ENCODE measurements at places on chromosomes 2 and 18.

GRCh38 chr18:79805926-79806487 lies 8.3 kb downstream of the KCNG2 start:
- DNase-seq = no peak

DNA sequence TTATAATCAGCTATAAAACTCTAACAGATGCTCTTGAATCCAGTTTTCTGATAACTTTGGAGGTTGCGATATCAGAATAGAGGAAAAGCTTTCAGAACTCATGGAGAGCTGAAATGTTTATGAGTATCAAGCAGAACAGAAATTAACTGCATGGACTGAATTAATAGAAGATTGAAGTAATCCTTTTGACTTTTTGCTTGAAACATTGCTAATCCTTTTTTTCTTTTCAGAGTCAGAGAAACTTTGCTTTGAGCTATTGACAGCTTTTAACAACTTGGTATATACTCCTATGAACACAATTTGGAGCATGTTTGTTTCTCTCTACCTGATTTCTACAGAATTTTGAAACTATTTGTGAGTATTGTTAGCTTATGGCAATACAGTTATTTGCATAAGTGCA lies 1254.8 kb downstream of the LRP1B start:
- no peak for DNase-seq

DNA sequence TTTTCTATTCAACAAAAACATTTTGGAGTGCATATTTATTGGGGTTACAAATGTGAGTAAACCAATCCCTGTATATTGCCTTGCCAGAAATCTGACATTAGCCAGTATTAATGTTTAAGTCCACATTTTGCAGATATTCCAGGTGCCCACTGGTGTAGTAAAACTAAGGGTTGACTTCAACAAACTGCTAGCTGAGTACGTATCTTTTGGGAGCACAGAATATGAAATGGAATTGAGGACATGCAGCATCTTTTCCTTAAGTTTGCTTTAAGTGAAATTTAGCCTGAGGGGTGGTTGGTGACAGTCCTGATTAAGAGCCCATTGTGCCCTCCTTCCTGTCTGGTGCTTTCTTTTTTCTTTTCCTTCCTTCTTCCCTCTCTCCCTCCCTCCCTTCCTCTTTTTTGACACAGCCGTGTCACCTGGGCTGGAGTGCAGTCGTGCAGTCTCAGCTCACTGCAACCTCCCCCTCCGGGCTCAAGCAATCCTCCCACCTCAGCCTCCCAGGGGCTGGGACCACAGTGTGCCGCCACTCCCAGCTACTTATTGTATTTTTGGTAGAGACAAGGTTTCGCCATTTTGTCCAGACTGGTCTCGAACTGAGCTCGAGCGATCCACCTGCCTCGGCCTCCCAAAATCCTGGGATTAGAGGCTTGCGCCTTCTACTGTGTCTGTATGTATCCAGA lies 1.6 kb downstream of the NUP35 start:
- no peak for DNase-seq

GRCh38 chr2:181698223-181698622 lies 17.9 kb upstream of the NEUROD1 start:
- no peak for DNase-seq

- DNase-seq = no peak
Observed at GRCh38 chr18:31566576-31567306, 24.9 kb upstream of the TTR start.

- DNase-seq = no peak
Observed at GRCh38 chr18:45019469-45019868, 338.8 kb downstream of the SETBP1 start.

- no peak for DNase-seq
Observed at GRCh38 chr18:68376926-68377325, 338.0 kb downstream of the TMX3 start.

- no peak for DNase-seq
Observed at GRCh38 chr2:112811841-112812306, 24.7 kb downstream of the IL1B start.

GRCh38 chr2:74585406-74586185 lies 31.1 kb downstream of the DOK1 start:
- no peak for DNase-seq

GRCh38 chr2:67626656-67627055 lies 229.5 kb downstream of the ETAA1 start:
- no peak for DNase-seq

DNA sequence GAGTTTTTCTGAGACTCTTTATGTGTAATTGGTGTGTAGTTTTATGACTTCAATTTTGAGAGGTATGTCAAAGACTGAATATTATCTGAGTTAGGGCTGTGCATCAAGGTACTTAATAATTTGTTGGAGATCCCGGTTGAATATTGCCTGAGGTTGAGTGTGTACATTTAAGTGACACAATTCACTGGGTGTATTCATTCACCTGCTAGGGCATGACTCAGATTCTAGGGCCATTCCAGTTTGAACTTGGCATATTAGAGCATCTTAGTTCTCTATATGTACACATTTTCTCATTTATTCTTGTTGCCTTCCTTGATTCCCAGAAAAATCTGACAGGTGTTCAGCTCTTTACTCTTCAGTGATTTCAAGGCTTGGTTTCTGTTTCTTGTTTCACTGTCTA lies 12.5 kb downstream of the MAP4K4 start:
- DNase-seq = no peak

GRCh38 chr18:23867006-23867405 lies 147.5 kb upstream of the TTC39C start:
- no peak for DNase-seq

DNA sequence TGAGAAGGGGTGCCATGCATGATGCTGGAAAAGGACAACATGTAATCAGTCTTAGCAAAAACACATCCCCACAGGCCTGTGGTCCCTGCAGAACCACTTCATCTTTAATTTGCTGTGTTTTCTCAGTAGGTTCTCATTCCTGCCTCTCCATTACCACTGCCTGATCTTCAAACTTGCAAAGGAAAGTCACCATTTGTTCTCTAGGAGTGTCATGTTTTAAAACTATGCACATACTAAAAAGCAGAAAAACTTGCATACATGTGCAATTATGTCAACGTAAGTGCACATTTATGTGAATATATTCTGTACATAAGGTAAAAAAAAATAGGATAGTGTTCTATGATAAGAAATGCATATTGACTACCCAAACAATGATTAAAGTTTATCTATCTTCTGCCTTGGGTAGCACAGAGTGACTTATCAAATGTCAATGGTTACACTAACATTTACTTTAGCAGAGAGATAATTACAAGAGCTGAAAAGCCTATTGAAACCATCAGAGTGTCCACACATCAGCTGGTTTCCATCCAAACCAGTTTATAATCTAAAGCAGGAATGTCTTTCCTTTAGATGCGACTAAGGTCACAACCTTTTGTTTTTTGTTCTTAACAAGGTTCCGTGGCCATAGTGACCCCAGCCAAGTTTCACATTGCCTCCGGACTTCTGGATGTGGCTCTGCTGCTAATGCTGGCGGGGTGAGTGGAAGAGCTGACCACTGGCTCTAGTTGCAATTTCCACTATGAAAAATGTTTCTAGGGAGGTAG lies 58.7 kb upstream of the RMDN2 start:
- no peak for DNase-seq

- no peak for DNase-seq
Observed at GRCh38 chr2:78293768-78294167, 731.7 kb upstream of the REG3G start.

GRCh38 chr2:147424766-147425165 lies 420.1 kb upstream of the ACVR2A start:
- no peak for DNase-seq

DNA sequence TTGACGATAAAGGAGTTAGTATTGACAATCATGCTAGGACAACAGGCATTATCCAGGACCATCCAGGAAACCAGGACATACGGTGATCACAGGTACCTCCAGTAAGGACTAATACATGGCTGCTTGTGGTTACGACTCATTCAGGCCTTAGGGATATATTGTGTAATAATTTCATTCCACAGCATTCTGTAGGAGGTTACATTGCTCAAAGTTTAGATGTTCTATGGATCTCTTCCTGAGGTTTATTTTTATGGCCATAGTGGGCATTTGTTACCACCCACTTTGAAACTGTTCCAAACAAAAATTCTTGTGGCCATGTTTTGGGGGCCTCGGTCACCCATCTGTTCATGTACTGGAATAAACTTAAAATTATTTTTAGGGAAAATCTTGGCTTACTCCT lies 431.6 kb downstream of the METTL4 start:
- no peak for DNase-seq

DNA sequence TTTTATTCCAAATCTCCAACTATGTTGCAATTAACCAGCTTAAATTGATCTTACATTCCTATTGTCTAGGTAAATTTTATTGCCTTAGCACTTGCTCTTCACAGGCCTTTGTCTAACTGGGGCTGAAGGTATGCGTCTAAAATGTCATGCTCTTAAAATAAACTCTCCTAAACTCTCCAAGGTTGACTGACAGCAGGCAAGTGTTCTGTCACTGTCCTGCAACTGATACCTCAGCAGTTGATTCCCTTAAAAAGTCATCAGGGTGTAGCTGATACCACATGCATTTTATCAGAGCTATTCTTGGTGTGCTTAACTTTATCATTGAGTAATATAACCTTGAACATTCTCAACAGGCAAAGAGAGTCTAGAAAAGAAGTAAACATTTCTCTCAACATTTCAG lies 680 bp downstream of the TTN start:
- no peak for DNase-seq

GRCh38 chr2:233528182-233528581 lies 38.4 kb downstream of the USP40 start:
- DNase-seq = no peak

GRCh38 chr18:6132751-6133368 lies 237.5 kb upstream of the TMEM200C start:
- DNase-seq = no peak

DNA sequence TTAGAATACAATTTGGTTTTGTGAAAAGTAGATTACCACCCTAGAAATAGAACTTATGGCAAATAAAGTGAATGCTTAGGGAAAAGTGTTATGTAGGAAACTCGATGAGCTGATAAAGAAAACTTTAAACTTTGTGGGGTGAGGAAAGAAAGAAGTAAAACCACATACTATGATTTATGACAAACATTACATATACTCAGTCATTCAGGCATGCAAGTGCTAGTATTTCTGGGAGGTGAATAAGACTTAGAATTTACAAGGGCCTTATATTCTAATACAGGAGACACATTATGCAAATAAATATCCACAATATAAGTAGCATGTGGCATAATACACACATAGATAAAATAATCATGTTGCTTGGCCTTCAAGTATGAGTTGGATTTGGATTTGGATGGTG lies 618.1 kb downstream of the XIRP2 start:
- no peak for DNase-seq

- no peak for DNase-seq
Observed at GRCh38 chr2:142300517-142300916, 169.7 kb upstream of the LRP1B start.

DNA sequence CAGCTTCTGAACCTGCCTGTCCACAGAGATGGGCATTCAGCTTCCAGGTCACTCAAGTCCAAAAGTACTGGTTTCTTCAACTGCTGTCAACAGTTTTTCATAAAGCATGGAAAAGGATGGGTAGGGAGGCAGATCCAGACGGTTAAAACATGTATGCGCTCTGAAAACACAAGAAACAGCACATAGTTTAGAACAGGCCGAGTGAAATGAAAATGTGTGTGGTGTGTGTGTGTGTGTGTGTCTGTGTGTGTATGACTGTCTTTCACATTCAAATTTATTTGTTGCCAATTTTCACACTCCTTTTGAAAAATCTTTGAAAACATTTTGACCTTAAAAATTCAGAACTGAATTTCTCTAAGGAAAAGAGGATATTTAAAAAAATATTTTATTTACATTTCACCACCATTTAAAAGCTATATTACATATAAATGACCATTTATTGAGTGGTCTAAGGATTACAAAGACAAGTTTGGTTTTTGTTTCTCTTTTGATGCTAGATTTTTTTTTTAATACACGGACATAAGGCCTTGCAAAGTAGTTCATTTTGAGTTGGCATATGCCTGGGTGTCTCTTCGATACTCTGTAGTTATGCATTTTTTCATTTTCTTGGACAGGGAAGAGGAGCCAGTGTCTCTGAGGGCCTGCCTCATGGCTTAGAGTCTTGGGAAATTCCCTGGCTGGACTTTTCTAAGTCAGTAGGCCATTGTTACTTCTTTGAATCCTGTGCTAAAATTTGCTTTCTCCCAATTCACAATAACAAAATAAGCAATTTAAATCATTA lies 30.0 kb upstream of the STK17B start:
- no peak for DNase-seq

- no peak for DNase-seq
Observed at GRCh38 chr2:167287212-167287611, 398.9 kb downstream of the XIRP2 start.

- DNase-seq = no peak
Observed at GRCh38 chr2:37295469-37296073, 29.1 kb downstream of the PRKD3 start.

- DNase-seq = no peak
Observed at GRCh38 chr2:144249035-144249637, 270.8 kb downstream of the ZEB2 start.

- no peak for DNase-seq
Observed at GRCh38 chr18:37407571-37407970, 158.0 kb downstream of the CELF4 start.

DNA sequence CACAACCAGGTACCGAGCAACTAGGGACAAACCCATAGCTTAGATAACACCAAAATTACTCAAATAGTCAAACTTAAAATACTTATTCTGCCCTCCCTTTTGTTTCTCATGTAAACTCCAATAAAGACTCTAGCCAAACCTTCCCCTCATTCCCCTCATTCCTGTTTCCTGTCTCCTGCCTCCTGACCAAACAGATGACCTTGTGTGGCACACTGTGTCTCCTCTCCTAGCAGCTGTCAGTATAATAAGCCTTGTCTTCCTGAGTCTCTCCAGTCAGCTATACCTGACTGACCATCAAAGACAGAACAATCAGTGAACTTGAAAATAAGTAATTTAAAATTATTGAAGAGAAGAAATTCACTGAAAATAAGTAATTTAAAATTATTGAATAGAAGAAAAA lies 14.3 kb downstream of the SULT1C4 start:
- no peak for DNase-seq

DNA sequence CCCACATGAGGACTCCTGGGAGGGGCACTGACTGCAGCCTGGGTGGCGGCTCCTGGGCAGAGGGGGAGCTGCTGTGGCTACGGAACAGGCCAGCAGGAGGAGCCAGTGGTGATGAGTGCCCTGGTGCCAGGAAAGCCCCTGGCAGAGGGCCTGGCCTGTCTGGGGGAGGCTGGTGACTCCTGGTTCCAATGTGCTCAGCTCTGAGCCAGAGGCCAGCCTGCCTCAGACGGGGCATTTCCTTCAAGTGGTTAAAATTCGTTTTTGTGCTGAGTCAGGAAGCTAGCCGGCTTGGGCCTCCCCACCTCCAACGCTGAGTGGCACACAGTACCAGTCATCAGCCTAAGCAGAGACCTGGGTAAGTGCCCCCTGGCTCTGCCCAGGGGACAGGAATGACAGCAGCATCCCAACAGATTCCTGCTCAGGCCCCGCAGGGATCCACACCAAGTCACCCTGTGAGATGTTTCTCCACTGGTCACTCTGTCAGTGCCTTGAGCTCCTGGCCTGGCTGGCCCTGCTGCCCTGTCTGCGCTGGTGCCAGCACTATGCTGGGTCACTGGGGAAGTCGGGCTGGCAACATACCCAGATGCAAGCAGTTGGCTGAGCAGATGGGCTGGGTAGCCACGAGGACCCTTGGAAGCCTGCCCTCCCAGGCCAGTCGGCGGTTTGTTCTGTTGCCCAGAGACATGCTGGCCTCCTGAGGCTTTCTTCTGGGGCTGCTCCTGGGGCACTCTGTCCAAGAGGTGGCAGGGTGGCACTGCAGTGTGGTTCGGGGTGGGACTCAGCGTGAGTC lies 7.1 kb upstream of the KLF11 start:
- no peak for DNase-seq

Data from D721Med (cell line).